ENCODE measurements at places on chromosomes 3 and 15. TPM values are rescaled to one million over a fixed set of nuclear protein-coding genes. Genes with fewer than 3 reads are reported as not detected.

Gene GOLGA8G
- not detected for total RNA-seq

Gene SOX2
- total RNA-seq: not detected

Gene TNFSF10
- 3.6 TPM for total RNA-seq

Gene IL17RE
- total RNA-seq: 2.5 TPM

Gene PLS1
- 2.0 TPM for total RNA-seq

Gene OIP5
- not detected for total RNA-seq

Gene RASL12
- not detected for total RNA-seq

Gene HIGD2B
- total RNA-seq: not detected

Data from CD8-positive, alpha-beta T cell (primary cell).